Esophagus muscularis mucosa (tissue), 4 donors: ENCODE measurements at places on chromosomes 6 and 20. TPM values are rescaled to one million over a fixed set of nuclear protein-coding genes. Genes with fewer than 3 reads are reported as not detected.
A peak's percentile ranks its signal among the peaks of the same experiment; 100 is the strongest.

PRDM13 gene
- not detected for total RNA-seq

VPS52 gene
- 32.9 TPM for total RNA-seq

C6orf58 gene
- not detected for total RNA-seq

OR2J2 gene
- not detected for total RNA-seq

LCA5 gene
- total RNA-seq = 11.2 TPM

SLC25A27 gene
- 13.3 TPM for total RNA-seq

IRF4 gene
- total RNA-seq = 2.9 TPM

DNA sequence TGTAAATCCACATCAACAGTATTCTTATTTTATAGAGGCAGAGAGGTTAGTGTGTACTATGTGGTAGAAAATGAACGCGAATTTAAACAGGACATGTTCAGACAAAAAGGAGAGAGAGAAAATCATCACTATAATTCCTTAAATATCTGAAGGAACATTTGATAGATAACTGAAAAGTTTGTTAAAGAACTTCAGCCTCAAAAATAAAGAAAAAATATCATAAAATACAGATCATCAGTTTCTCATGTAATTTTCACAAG is 169.2 kb downstream of the PTPRK start:
- no peak overlapping the region for H3K4me3 ChIP-seq
- H3K27ac ChIP-seq = peak overlapping the region; percentile 34
- H3K4me1 ChIP-seq = peaks cover 3% of the 10 kb centered on the region
- DNase-seq = no peak
- H3K36me3 ChIP-seq = no peaks in the 10 kb centered on the region

DNA sequence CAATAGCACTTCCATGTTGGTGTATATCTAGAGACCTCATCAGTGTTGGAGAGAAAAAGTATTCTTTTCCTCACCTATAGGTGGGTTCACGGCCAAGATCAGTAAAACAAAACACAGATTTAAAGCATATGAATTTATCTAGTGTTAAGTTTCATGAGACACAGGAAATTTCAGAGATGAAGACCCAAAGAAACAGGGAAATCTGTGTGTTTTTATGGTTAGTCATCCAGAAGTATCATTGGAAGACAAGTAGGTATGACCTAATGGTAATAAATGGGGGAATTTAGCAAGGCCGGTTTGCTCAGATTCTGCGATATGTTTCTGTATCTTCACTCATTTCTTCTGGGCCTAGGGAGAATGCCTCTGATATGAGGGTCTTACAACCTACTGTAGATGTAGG is 419.6 kb upstream of the MARCKS start:
- peaks cover 20% of the 10 kb centered on the region for H3K4me1 ChIP-seq
- H3K36me3 ChIP-seq = no peaks in the 10 kb centered on the region
- no peaks in the 10 kb centered on the region for H3K27me3 ChIP-seq
- H3K4me3 ChIP-seq = no peak overlapping the region

DNA sequence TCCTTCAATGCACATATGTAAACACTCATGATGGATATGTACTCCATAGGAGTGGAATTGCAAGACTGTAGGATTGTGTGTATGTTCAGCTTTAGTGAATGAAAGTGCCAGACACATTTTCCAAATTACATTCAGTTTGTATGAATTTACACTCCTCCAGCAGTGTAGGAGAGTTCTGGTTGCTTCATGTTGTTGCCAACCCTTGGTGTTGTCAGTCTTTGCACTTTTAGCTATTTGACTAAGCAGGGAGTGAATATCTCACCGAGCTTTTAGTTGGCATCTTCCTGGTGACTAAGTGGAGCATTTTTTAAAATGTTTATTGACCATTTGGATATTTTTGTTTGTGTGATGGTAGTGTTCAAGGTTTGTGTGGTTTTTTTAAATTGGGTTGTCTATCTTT is 23.9 kb downstream of the NKX2-4 start:
- no peak overlapping the region for H3K27ac ChIP-seq
- H3K4me1 ChIP-seq = no peaks in the 10 kb centered on the region
- H3K4me3 ChIP-seq = no peak overlapping the region
- DNase-seq = no peak

GRCh38 chr6:50007819-50008218 is 14.0 kb downstream of the DEFB110 start:
- H3K4me1 ChIP-seq = no peaks in the 10 kb centered on the region
- no peaks in the 10 kb centered on the region for H3K36me3 ChIP-seq
- H3K27ac ChIP-seq = no peak overlapping the region
- H3K4me3 ChIP-seq = no peak overlapping the region

DNA sequence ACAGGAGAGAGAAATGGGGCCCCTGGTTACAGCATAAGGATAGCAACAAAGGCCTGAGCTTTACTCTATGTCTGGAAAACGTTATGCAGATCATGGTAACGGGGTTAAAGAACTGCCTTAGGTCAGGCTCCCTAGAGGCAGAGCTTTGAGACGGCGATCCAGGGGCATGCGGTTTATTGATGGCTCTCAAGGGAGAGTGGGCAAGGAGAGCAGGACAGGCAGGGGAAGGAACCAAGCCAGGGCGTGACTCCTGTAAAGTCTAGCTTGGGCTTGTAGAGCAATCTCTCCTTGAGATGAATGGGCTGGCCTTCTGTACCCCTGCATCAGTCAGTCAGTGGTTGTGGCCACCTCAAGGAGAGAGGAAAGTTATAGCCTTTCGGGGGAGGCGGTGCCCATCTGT is 12.5 kb upstream of the FERMT1 start:
- H3K27me3 ChIP-seq = no peaks in the 10 kb centered on the region
- peak; percentile 50 for DNase-seq
- H3K4me1 ChIP-seq = no peaks in the 10 kb centered on the region

DNA sequence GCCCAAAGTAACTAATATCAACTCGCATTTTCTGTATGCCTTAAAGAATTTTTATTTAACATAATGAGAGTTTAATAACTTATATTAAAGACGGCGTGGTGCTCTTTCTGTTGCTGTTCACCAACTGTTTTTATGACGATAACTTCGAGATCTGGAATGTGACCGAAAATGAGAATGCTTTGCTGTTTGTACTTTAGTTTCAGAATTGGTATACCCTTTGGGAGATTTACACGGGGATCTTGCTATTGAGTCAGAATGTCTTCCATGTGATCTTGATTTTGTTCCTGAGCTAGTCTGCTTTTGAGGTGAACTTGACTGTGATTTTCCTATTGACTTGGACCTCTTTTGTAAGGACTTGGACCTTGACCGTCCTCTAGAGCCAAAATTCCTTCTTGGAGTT is 17.9 kb downstream of the PNRC1 start:
- no peak overlapping the region for H3K4me3 ChIP-seq
- no peak overlapping the region for H3K27ac ChIP-seq
- no peaks in the 10 kb centered on the region for H3K36me3 ChIP-seq
- no peaks in the 10 kb centered on the region for H3K4me1 ChIP-seq
- no peaks in the 10 kb centered on the region for H3K27me3 ChIP-seq

DNA sequence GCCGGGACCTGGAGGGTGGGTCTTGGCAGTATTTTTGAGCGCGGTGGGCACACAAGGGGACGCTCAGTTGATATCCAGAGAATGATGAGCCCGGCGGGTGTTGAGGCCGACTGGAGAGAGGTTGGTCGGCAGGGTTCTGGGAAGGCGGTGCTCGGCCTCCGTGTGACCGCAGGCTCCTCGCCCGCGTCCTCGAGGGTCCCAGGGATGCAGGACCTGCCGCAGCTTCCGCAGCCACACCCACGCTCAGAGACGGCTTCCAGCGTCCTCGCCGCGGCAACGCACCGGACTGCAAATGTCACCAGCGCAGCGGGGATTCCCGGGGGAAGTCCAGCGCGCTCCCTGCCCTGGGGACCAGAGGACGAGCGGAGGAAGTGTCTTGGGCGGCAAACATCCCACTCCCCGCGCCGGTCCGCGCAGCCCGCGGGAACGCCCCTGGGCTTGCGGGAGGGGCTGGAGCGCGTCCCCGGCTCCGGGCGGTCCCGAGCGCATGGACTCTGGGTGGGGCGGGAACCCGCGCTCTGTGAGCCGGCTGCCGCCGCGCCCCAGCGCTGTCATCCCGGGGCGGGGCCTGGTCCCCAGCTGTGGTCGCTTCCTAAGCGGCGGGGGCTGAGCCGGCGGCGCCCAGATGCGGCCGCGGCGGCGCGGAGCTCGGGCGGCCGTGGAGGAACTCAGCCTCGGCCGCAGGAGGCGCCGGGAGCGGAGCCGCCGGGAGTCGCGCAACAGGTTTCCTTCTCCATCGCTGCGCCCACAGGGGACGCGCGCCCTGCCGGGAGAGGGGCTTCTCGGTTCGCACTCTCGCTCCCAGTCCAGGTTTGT is at the start of gene STX11:
Gene STX11, plus strand, starts transcription at position 624 of the 816 bp plus-strand sequence. CDS start 36,111 bp downstream, outside the sequence.
- no peaks in the 10 kb centered on the region for H3K27me3 ChIP-seq
- peak; percentile 91 for DNase-seq
- H3K27ac ChIP-seq = peak within 1 kb of the TSS; percentile 72
- peak within 1 kb of the TSS; percentile 90 for H3K4me3 ChIP-seq
- H3K4me1 ChIP-seq = peaks cover 24% of the 10 kb centered on the region
- H3K36me3 ChIP-seq = no peaks in the 10 kb centered on the region

- peak; percentile 96 for DNase-seq
- peaks cover 16% of the 10 kb centered on the region for H3K27me3 ChIP-seq
- H3K4me3 ChIP-seq = peak overlapping the region; percentile 56
- H3K27ac ChIP-seq = no peak overlapping the region
- no peaks in the 10 kb centered on the region for H3K36me3 ChIP-seq
- peaks cover 23% of the 10 kb centered on the region for H3K4me1 ChIP-seq
These were observed 114.7 kb downstream of the PSMB1 start for GRCh38 chr6:170438402-170438753.

- H3K4me3 ChIP-seq = no peak overlapping the region
- no peaks in the 10 kb centered on the region for H3K27me3 ChIP-seq
- no peak for DNase-seq
- H3K36me3 ChIP-seq = no peaks in the 10 kb centered on the region
These were observed 954.7 kb upstream of the ADGRB3 start for GRCh38 chr6:67680297-67680932.

DNA sequence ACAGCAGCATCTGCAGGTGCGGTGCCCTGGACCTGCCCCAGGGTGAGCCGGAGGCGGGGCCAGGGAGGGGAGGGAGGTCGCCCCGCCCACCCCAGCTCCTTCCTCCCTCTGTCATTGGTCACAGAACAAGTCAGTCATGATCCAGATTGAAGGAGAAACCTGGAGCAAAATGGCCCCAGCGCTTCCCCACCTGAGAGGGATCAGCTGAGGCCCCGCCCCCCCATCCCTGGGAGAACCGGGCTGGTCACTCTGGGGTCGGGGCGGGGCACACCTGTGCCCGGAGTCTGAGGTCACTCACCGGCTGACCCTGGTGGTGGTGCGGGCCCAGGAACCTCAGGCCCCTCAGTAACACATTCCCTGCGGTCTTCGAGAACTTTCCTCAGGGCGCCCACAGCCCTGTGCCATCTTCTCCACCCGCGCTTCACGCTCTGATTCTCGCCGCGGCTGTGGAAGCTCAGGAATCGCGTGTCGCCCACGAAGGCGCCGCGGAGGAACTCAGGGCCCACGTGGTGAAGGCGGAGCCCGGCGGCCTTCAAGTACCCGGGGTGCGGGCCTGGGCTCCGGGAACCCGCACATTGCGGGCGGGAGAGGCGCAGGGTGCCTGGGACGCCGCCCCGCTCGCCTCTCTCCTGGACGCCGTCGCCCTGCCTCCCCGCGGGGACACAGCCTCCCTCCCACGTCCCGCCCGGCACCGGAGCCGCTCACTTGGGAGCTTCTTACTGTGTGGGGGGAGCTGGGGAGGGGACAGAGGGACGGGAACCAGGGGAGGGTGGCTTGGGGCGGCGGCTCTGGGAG is 36.4 kb upstream of the HLA-C start:
- DNase-seq = no peak
- H3K4me3 ChIP-seq = peak overlapping the region; percentile 53
- H3K36me3 ChIP-seq = no peaks in the 10 kb centered on the region
- H3K27me3 ChIP-seq = peaks cover 17% of the 10 kb centered on the region
- peaks cover 10% of the 10 kb centered on the region for H3K4me1 ChIP-seq
- no peak overlapping the region for H3K27ac ChIP-seq

GRCh38 chr6:35152067-35152707 is 11.0 kb upstream of the TCP11 start:
- H3K27ac ChIP-seq = no peak overlapping the region
- no peaks in the 10 kb centered on the region for H3K27me3 ChIP-seq
- no peak for DNase-seq

GRCh38 chr6:34068462-34069044 is 77.3 kb downstream of the GRM4 start:
- peaks cover under 1% of the 10 kb centered on the region for H3K27me3 ChIP-seq
- DNase-seq = no peak
- H3K4me1 ChIP-seq = peaks cover 7% of the 10 kb centered on the region
- H3K4me3 ChIP-seq = no peak overlapping the region
- H3K27ac ChIP-seq = no peak overlapping the region

GRCh38 chr6:15114061-15114460 is 131.8 kb upstream of the JARID2 start:
- no peaks in the 10 kb centered on the region for H3K27me3 ChIP-seq
- no peak overlapping the region for H3K27ac ChIP-seq
- no peaks in the 10 kb centered on the region for H3K36me3 ChIP-seq
- H3K4me1 ChIP-seq = no peaks in the 10 kb centered on the region
- no peak overlapping the region for H3K4me3 ChIP-seq
- DNase-seq = no peak

DNA sequence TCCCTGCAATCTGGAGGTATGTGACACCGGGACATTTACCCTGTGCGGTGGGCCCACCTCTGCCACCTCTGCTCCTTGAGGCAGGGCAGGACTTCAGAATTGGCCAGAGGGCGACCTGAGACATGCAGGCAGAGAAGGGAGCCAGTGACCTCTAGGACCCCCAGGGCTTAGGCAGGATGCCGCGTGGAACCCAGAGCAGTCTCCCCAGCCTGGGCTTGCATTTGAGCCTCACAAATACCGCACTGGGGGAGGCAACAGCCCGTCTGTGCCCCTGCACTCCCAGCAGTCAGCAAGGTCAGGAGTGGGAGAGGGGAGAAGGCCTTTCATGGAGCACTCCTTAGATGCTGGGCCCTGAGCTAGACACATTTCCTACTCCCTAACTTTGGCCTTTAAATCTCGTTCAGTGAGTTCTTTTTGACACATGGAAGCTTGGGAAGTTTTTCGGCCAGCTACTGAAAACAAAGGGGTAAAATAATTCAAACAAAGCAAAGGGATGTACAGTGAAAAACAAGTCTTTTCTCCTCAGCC is 41.7 kb downstream of the C20orf203 start:
- no peak overlapping the region for H3K27ac ChIP-seq
- H3K27me3 ChIP-seq = no peaks in the 10 kb centered on the region
- no peaks in the 10 kb centered on the region for H3K36me3 ChIP-seq
- H3K4me3 ChIP-seq = no peak overlapping the region
- peaks cover 10% of the 10 kb centered on the region for H3K4me1 ChIP-seq
- DNase-seq = no peak

DNA sequence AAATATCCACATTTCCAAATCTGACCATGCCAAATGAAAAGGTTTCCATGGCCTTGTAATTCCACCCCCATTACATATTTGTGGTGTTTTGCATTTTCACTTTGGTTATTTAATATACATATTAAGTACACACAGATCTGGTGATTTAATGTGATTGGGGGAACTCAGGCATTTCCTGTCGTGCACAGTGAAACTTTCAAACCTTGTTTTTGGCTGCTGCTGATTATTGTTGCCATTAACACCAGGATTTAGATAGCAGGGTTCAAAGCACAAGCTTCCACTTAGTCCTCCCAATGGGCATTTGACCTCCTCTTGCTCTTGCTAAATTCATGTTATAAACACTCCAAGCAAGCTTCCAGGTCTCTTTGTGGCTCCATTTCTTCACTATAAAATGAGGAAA is 166.5 kb downstream of the SOBP start:
- H3K4me3 ChIP-seq = no peak overlapping the region
- H3K27ac ChIP-seq = no peak overlapping the region
- H3K4me1 ChIP-seq = peaks cover 19% of the 10 kb centered on the region
- no peaks in the 10 kb centered on the region for H3K27me3 ChIP-seq
